Osteocyte (in vitro differentiated cells): ENCODE measurements at places on chromosomes 2 and 18. TPM values are rescaled to one million over a fixed set of nuclear protein-coding genes. Genes with fewer than 3 reads are reported as not detected.

Gene FAM110C
- total RNA-seq: not detected in 2 replicates

Gene LRRC30
- total RNA-seq: not detected in 2 replicates

Gene CDK15
- total RNA-seq: 0.47 and 0.70 TPM in 2 replicates

GRCh38 chr2:54619660-54620231 lies 103.7 kb upstream of the EML6 start:
- no peak overlapping the region for H3K4me3 ChIP-seq
- H3K27ac ChIP-seq: peak overlapping the region; percentile 82
- H3K4me1 ChIP-seq: peaks cover 25% of the 10 kb centered on the region

Gene TFPI
- 325 and 334 TPM in 2 replicates for total RNA-seq

DNA sequence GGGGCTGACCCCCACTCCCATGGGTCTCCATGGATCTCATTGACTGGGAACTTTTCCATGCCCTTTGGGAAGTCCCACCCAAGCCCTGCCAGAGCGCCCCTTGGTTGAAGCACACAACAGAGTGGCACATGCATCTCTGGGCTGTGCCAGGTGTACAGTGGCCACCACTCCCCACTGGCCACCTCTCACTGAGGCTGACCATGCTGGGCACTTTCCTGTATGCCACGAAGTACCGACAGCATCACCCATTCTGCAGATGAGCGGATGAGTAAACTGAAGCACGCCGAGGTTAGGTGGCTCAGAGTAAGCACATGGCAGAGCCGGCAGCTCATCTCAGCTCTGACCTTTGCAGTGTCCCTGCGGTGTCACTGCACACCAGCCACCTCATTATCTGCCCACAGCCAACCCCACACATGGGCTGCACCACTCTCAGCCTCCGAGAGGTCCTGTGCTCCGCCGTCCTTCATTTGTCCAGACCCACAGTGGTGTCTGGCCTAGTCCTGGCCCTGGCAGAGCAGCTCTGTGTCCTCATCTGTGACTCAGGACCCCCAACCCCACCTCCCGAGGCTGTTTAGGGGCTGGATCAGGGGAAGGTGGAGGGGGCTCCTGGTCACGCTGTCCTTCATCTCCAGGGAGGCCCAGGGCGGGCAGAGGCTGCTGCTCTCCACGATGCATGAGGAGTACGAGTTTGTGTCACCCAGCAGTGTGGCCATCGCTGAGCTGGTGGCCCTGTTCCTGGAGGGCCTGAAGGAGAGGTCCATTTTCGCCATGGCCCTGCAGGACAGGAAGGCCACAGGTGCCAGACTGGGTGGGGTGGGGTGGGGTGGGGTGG lies 18.0 kb upstream of the GPR17 start:
- H3K27ac ChIP-seq: no peak overlapping the region
- no peak overlapping the region for H3K4me3 ChIP-seq
- H3K4me1 ChIP-seq: peaks cover 2% of the 10 kb centered on the region
- H3K27me3 ChIP-seq: no peaks in the 10 kb centered on the region

Gene ZSWIM2
- not detected in 2 replicates for total RNA-seq

DNA sequence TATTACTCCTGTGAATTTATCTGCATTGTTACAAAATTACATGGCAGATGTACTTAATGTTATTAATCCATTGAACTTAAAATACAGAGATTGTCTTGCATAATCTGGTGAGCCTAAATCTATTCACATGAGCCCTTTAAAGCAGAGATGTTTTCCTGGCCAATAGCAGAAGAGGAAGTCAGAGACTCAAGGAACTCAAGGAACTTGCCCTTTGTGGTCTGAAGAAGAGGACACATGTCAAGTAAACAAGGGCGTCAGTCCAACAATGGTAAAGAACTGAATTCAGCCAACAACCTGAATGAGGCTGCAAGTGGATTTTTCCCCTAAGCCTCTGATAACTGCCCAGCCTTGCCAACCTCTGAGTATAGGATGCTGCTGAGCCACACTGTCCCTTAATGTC lies 356.3 kb upstream of the PKDCC start:
- H3K4me1 ChIP-seq: no peaks in the 10 kb centered on the region
- no peak overlapping the region for H3K4me3 ChIP-seq
- DNase-seq: no peak
- no peaks in the 10 kb centered on the region for H3K36me3 ChIP-seq
- H3K27ac ChIP-seq: no peak overlapping the region

DNA sequence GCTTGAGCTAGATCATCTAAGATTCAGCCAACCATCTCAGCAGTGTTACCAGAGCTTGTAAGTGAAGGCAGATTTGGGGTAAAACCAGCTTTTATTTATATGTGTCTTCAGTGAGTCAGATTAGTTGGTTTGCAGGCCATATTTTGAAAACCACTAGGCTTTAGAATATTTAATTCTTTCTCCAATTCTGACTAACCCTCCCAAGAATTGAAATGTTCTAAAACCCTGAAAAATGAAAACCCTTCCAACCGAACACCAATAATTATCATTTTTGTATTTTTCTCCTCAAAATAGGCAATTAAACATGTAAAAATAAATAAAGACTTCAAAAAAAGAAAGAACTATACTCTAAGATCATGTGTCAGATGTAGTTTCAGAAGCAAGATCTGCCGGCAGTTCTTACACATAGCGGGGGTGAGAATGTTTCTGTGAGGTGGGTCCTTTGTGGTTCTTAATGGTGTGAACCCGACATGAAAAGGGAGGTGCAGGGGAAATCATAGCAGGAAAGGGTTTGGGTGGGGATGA lies 14.2 kb downstream of the PLEK start:
- H3K4me3 ChIP-seq: no peak overlapping the region
- peaks cover 57% of the 10 kb centered on the region for H3K27me3 ChIP-seq
- DNase-seq: no peak

GRCh38 chr2:26913999-26914658 lies 56.3 kb upstream of the MAPRE3 start:
- H3K27me3 ChIP-seq: peaks cover 49% of the 10 kb centered on the region
- no peaks in the 10 kb centered on the region for H3K4me1 ChIP-seq
- peak; percentile 69 for DNase-seq
- H3K27ac ChIP-seq: no peak overlapping the region
- H3K4me3 ChIP-seq: no peak overlapping the region

Gene DGKD
- 65.4 and 70.5 TPM in 2 replicates for total RNA-seq

- H3K4me3 ChIP-seq: no peak overlapping the region
- no peaks in the 10 kb centered on the region for H3K27me3 ChIP-seq
- no peak overlapping the region for H3K27ac ChIP-seq
- H3K36me3 ChIP-seq: peaks cover 48% of the 10 kb centered on the region
- DNase-seq: peak; percentile 88
These were observed 116.0 kb downstream of the TNS1 start for GRCh38 chr2:217886720-217887309.

- no peaks in the 10 kb centered on the region for H3K27me3 ChIP-seq
- peaks cover 23% of the 10 kb centered on the region for H3K4me1 ChIP-seq
- DNase-seq: no peak
- H3K27ac ChIP-seq: peak overlapping the region; percentile 14
- H3K4me3 ChIP-seq: no peak overlapping the region
- peaks cover 53% of the 10 kb centered on the region for H3K36me3 ChIP-seq
These were observed 72.4 kb downstream of the ID2 start for GRCh38 chr2:8754106-8754776.

GRCh38 chr2:109266998-109267854 lies 138.2 kb downstream of the SH3RF3 start:
- no peak for DNase-seq
- no peaks in the 10 kb centered on the region for H3K27me3 ChIP-seq
- peak overlapping the region; percentile 68 for H3K27ac ChIP-seq
- H3K4me3 ChIP-seq: no peak overlapping the region
- H3K36me3 ChIP-seq: peaks cover 2% of the 10 kb centered on the region

- H3K36me3 ChIP-seq: no peaks in the 10 kb centered on the region
- H3K4me3 ChIP-seq: no peak overlapping the region
- H3K27me3 ChIP-seq: peaks cover 22% of the 10 kb centered on the region
- no peak for DNase-seq
- no peak overlapping the region for H3K27ac ChIP-seq
- H3K4me1 ChIP-seq: peaks cover 5% of the 10 kb centered on the region
These were observed 47.0 kb upstream of the PLEKHM3 start for GRCh38 chr2:208072250-208072892.

Gene WDSUB1
- 14.7 and 15.4 TPM in 2 replicates for total RNA-seq

DNA sequence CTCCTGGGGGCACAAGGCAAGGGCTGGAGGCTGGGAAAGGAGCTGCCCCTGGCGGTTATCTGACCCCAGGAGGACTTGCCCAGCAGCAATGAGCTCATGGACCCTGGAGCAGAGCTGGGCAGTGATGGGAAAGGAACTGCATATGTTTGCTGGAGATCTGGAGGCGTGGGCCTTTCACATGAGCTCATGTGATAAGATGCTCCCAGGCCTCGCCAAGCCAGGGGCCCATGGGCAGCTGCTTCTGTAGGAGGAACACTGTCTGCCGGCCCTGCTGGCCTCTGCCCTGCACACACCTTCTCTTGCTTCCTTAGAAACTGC lies 9.0 kb upstream of the NPPC start:
- H3K27me3 ChIP-seq: peaks cover 35% of the 10 kb centered on the region
- no peak overlapping the region for H3K4me3 ChIP-seq
- no peak overlapping the region for H3K27ac ChIP-seq
- H3K4me1 ChIP-seq: no peaks in the 10 kb centered on the region
- DNase-seq: peak; percentile 71

Gene ROCK2
- total RNA-seq: 49.6 and 56.4 TPM in 2 replicates

DNA sequence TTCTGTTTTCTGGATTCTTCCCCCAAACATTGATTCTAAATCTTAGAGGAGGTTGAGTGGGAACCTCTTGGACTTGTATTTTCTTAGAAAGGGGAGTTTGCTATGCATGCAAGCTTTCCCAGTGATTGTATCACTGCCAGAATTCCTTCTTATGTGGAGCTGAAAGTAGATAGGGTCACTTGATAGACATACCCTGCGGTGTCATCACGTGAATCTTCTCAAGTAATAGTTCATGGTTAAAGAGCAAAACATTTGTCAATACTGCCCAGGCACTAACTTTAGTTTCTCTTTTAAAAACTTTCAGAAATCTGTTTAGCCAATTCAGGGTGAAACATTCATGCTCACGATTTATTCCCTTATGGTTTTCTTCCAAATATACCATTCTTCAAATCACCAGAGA lies 6.4 kb downstream of the PMAIP1 start:
- H3K27me3 ChIP-seq: no peaks in the 10 kb centered on the region
- peaks cover 72% of the 10 kb centered on the region for H3K4me1 ChIP-seq
- peaks cover 20% of the 10 kb centered on the region for H3K36me3 ChIP-seq
- no peak overlapping the region for H3K27ac ChIP-seq

Gene ZNF385B
- 0.13 and 0.16 TPM in 2 replicates for total RNA-seq

Gene POTEC
- not detected in 2 replicates for total RNA-seq

DNA sequence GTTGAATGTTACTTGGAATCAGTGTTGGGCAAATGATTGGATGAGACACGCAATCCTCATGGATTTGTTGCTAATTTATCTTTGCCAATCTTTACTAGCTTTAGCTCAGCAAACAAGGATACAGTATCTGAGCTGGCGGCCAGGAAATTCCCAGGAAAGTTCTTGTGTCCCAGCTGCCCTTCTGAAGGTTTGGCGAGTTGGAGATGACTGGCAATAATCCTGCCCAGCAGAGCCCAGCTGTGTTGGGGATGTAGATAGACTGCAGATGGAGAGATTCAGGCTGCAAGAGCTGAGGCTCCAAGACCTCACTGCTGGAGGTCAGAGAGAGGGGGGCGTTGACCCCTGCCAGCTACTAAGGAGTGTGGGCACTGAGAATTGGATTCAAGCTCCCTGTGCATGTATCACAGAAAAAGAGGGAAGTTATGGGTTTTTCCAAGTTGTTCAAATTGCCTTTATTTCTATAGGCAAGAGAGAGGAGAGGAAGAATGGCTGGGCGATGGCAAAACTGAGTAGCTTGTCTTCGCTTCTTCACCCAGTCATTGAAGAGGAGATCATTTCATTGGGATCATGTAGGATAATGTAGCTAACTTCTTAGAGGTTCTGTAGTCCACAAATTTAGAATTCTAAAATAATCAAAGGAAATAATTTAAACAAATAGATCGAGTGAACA lies 506.8 kb upstream of the LRATD1 start:
- no peak overlapping the region for H3K4me3 ChIP-seq
- no peaks in the 10 kb centered on the region for H3K36me3 ChIP-seq
- no peak for DNase-seq
- H3K4me1 ChIP-seq: no peaks in the 10 kb centered on the region
- no peaks in the 10 kb centered on the region for H3K27me3 ChIP-seq
- H3K27ac ChIP-seq: no peak overlapping the region

- no peaks in the 10 kb centered on the region for H3K4me1 ChIP-seq
- no peak overlapping the region for H3K4me3 ChIP-seq
- DNase-seq: no peak
- no peaks in the 10 kb centered on the region for H3K36me3 ChIP-seq
These were observed 272.6 kb downstream of the PTGR3 start for GRCh38 chr18:74936343-74936742.

Gene CCDC150
- 6.1 and 7.1 TPM in 2 replicates for total RNA-seq

- peak overlapping the region; percentile 93 for H3K27ac ChIP-seq
- peak overlapping the region; percentile 80 for H3K4me3 ChIP-seq
- no peak for DNase-seq
- peaks cover 30% of the 10 kb centered on the region for H3K4me1 ChIP-seq
These were observed 1.4 kb downstream of the CYS1 start for GRCh38 chr2:10078704-10079265.

Gene ANKRD62
- not detected in 2 replicates for total RNA-seq

GRCh38 chr2:54864727-54865126 lies 141.3 kb downstream of the EML6 start:
- peaks cover 4% of the 10 kb centered on the region for H3K4me1 ChIP-seq
- H3K27me3 ChIP-seq: no peaks in the 10 kb centered on the region

GRCh38 chr2:45647356-45647755 lies 4.1 kb upstream of the PRKCE start:
- peaks cover 4% of the 10 kb centered on the region for H3K27me3 ChIP-seq
- DNase-seq: no peak
- H3K4me1 ChIP-seq: peaks cover 22% of the 10 kb centered on the region
- no peaks in the 10 kb centered on the region for H3K36me3 ChIP-seq

DNA sequence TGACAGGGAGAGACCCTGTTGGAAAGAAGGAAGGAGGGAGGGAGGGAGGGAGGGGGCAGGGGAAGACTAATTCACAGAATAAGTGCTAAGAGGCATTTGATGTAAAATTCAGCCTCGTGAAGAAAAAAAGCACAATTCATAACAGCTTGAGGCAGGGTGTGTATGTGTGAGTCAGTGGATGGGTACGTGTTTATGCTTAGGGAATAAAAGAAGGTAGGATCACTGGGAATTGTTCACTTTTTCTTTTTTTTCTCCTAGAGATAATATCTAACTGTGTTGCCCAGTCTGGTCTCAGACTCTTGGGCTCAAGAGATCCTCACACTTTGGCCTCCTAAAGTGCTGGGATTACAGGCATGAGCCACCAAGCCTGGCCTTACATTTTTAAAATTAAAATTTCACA lies 39.2 kb downstream of the WDR33 start:
- H3K36me3 ChIP-seq: peaks cover 17% of the 10 kb centered on the region
- H3K4me3 ChIP-seq: no peak overlapping the region
- DNase-seq: no peak

GRCh38 chr2:46481198-46482193 lies 2.1 kb downstream of the TMEM247 start:
- H3K4me1 ChIP-seq: peaks cover 12% of the 10 kb centered on the region
- no peak overlapping the region for H3K27ac ChIP-seq
- H3K27me3 ChIP-seq: peaks cover 6% of the 10 kb centered on the region
- H3K36me3 ChIP-seq: no peaks in the 10 kb centered on the region
- H3K4me3 ChIP-seq: no peak overlapping the region

DNA sequence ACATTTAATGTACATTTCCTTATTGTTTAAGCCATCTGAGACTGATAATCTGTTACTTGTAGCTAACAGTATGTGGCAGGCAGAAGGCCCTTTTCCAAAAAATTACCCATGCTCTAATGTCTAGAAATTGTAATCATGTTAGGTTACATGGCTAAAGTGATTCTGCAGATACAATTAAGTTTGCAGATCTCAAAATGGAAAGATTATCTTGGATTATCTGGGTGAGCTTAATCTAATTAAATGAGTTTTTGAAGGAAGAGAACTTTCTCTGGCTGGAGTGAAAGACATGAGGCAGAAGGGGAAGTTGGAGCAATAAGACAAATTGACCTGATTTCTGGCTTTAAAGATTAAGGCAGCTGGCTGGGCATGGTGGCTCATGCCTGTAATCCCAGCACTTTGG lies 76.3 kb downstream of the MBD2 start:
- no peak for DNase-seq
- peak overlapping the region; percentile 92 for H3K27ac ChIP-seq
- H3K27me3 ChIP-seq: no peaks in the 10 kb centered on the region
- peaks cover 39% of the 10 kb centered on the region for H3K4me1 ChIP-seq
